ENCODE measurements at places on chromosomes 5 and 9.

DNA sequence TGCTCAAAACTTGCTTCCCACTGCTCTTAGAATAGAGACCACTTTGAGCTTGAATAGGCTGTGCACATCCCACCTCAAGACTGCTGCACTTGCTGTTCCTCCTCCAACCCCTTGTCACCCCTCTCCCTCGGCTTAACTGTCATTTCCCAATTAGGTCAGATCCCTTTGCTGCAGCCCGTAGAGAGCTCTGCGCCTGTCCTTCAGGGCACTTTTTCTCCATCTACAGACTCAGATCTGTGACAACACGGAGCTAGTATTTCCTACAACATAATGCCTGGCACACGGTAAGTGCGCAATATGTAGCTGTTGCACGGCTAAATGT lies 485 bp upstream of the HABP4 start:
- DNase-seq: no peak

DNA sequence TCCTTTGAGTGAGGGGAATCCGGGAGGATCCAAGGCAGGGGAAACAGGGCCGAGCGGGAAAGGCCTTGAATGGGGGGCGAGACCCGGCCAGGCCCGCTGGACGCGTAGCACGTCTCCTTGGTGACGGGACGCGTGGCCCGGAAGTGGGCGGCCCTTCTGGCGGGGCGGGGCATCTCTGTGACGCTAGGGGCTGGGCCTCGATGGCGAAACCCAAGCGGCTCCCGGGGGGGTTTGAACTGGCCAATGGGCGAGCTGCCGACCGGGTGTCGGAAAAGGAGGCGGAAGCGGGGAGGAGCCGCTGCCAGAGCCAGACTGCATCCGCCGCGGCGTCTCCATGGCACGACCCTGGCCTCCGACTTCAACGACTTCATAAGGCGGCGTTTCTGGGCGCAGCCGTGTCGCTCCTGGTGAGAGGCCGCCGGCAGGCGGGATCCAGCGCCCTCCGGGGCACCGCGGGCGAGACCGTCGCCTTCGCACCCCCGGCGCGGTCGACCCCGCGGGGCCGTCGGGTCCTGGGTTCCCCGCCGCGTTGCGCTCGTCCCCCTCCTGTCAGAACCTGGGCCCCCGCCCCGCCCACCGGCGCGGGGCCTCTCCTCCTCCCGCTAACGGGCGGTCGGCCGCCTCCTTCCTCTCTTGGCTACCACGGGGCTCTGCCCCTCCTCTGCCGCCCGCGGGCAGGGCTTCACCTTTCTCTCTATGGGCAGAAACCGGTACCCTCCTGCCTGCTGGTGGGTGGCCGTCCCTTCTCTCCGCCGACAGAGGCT lies at the start of gene ODF2:
TSS of gene ODF2 (plus strand) at position 158 of the 764 bp plus-strand sequence. CDS start at position 244, 86 bp downstream.
- peak; percentile 90 for DNase-seq

DNA sequence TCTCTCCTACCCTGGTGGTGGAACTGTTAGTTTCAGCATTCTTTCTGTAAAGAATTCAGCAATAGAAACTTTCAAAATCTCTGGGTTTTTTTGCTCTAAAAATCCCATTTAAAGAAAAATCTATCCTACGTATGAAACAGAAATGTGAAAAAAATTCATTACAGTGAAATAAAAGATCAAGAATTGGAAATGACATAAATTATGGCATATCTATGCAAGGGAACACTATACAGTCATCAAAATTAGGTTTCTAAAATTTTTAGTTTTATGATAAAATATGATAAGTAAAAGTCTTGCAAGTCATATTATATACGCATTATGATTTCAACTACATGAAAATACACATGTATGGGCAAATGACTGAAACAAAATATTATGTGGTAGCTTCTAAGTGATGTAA lies 342.6 kb downstream of the CETN3 start:
- DNase-seq: no peak

DNA sequence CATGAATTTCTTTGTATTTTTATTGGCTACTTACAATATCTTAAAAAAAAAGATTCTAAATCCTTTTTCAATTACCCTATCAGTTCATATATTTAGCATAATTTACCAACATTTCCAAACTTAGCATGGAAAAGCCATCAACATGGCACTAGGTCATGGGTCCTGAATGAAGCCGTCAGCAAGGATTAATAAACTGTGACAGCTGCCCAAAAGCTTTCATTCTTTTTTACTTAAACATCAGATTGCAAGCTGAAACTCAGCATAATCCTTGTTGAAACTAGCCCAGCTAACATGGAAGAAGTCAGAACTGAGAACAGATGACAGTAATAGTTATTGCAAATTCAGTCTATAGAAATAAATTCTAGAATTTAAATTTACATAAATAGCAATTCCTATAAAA lies 209.8 kb downstream of the ADAMTS6 start:
- no peak for DNase-seq

- no peak for DNase-seq
Measured at GRCh38 chr9:125066839-125067619, 76.3 kb downstream of the SCAI start.

DNA sequence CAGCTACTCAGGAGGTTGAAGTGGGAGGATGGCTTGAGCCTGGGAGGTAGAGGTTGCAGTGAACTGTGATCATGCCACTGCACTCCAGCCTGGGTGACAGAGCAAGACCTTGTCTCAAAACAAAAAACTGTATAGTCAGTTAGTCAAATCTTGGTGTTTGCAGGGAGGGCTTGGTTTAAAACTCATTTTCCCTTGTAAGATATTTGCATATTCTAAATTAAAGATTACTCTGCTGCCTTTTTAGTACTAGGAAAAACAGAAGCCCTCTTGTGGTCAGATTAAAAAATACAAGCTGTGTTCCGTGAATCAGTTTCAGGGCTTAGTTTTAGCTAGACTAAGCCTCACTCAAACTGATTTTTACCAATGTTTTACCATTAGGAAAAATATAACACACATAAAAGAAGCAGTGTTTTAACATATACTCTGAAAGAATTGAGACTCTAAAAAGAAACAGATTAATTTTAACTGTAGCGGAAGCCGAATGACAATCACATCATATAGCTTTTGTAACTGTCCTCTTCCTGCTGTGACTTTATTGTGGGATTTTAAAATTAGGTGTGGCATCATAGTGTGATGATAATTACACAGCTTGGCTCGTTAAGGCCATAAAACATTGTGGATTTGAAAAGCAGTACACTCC lies 84.9 kb upstream of the BASP1 start:
- DNase-seq: no peak

DNA sequence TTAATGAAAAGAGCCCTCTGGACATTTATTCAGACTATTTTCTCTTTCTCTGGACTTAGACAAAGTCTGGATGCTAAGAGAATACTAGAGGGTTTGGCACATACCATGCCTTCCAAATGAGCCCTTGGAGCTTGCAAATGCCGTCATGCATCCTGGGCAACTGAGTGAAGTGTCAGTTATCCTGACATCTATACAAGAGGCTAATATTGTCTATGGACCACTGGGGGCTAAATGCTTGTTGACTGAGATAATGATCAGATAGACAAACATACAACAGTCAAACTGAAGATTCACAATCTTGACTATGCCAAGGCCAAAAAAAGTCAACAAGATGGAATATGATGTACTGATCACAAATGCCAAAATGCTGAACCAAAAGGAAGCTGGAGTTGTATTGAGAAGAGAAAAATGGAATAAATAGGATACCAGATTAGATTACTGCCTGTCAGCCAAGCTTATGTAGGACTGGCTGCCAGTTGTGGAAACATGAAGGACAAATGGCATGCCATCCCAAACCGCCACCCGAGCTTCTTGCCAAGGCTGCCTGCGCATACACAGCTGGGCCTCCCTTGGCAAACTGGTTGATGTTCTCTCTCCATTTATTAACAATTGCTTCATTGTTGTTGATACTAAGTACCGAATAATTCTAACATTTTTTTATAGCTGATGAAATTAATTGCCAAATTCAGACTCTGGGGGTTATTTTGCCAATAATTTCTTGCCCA lies 240.1 kb upstream of the GRAMD2B start:
- peak; percentile 2 for DNase-seq

DNA sequence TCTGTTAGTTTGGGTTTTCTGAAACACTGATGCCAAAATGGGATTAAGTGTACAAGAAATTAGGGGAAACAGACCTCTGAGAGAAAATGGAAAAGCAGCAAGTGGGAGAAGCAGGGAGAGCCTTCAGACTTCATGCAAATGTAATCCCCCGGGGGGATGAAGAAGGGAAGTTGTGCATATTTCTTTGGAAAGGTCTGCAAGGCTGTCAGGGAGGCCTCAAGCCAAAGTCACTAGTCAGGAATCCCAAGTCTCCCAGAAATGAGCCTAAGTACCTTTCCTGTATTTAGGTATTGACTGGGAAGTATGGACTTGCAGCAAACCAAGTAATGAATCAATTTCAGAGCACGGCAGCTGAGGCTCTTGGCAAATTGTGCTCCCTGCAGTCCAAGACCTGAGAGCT lies 2.2 kb downstream of the FTMT start:
- DNase-seq: no peak

- DNase-seq: no peak
Measured at GRCh38 chr9:27165670-27166069, 56.6 kb downstream of the TEK start.

Measured in hypothalamus (tissue), 51 donors.